ENCODE measurements at places on chromosomes 6 and 20.
A peak's percentile ranks its signal among the peaks of the same experiment; 100 is the strongest.

DNA sequence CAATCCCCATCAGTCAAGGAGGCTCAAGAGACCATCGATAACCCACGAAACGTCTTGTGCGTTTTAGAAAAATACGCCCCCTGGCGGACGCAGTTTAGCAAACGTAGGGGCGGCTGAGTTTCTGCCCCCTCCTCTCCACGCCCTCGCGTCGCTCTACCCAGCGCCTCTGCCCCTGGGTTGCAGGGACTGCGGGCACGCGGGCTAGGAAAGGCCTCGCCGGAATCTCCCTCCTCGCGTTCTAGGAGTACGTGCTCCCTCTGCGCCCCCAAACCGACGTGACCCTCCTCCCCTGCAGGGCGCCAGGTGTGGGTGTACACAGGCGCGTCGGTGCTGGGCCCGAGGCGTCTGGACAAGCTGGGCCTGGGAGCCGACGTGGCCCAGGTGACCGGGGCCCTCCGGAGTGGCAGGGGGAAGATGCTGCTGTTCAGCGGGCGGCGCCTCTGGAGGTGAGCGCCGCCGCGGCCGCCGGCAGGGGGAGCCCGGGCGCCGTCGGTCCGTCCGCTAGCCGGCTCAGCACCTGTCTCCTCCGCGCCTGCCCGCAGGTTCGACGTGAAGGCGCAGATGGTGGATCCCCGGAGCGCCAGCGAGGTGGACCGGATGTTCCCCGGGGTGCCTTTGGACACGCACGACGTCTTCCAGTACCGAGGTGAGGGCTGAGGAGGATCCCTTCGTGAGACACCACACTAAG is 5.3 kb downstream of the MMP9 start:
- peak; percentile 42 for DNase-seq

DNA sequence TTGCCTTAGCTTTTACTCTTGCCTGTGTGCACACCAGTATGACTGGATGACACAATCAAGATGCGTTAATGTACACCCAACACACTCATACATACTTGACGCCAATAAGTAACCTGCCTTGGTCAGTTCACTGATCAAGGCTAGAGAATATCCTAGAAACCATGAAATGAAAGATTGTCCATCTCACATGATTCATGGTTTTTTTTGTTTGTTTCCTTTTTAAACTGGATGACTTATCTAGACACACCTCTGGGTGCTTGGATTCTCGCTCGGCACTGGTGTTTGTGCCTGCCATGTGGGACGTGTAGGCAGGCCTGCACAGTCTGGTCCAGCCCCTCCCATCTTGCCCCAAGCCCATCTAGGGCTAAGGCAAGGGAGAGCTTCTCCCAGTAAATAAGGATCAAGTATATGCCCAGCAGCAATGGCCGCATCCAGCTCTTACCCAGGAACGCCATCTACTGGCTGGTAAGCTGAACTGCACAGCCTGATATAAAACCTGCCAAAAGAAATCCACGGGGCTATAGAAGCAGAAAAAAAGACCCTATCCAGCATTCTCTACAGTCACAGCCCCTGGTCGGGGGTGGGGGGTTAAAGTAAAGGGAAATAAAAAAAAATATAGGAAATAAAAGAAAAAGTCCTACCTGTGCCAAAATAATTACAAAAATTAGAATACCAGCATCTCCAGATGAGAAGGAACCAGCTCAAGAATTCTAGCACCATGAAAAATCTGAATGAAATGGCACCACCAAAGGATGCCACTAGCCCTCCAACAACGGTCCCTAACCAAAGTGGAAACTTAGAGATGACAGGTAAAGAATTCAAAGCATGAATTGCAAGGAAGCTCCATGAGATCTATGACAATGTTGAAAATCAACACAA is 73.3 kb downstream of the OTOR start:
- DNase-seq = no peak

- DNase-seq = no peak
These were observed 318.0 kb downstream of the DOK5 start for GRCh38 chr20:54793291-54793992.

GRCh38 chr20:17659801-17660200 is 22.2 kb downstream of the RRBP1 start:
- no peak for DNase-seq

DNA sequence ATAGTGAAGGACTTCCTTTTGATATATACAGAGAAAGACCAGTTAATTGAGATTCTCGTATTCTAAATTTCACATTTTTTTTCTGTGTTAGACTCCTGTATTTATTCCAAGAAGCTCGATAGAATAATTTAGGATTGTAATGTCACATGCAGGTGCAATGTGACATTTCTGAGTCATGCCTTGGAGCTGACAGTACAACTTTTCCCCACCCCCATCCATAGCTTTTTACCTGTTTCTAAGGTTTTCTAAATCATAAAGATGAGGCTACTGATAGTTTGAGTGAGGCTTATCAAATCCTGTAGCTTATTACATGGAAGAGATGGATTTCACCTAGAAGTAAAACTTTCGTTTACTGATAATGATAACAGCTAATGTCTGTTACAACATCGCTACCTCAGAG is 37.6 kb downstream of the FLRT3 start:
- no peak for DNase-seq

DNA sequence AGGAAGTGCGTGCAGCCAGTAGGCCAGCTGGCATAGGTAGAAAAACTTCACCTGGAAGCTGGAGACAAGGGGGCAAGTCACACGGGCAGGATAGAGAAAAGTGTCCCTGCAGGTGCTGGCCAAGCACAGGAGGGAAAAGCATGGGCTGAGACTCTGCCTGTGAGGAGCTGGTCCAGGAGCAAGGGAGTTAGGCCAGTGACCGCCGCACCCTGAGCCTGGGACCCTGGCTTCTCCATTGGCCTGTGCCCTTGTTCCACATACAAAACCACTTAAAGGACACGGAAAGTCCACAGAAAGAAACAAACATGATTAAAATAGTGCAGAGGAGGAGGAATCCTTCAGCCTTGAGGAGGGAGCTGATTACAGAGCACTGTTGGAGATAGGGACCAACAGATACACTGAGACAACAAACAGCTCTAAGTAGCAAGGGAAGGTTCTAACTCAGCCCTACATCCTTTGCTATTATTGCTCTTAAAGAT is 68.6 kb downstream of the TRAM2 start:
- no peak for DNase-seq

GRCh38 chr20:49343246-49343645 is 65.4 kb upstream of the ZNFX1 start:
- DNase-seq = no peak

- no peak for DNase-seq
These were observed 1.4 kb upstream of the KCNK5 start for GRCh38 chr6:39230654-39231035.

DNA sequence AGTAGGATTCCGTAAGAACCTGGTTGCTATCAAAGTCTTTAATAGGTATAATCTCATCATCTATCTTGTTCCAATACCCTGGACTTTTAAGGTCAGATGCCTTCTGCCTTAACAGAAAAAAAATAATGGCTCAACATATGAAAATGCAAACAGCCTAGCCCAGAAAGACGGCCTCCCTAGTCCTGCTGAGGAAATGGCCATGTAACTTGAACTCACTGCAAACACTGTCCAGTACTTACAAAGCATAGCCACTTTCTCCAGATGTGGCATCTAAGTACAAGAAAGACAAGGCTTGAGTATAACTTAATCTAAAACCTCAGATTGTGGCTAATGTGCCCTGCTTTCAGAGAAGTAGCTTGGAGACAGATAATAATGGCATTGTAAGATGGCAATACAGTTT is 26.5 kb downstream of the FASTKD5 start:
- no peak for DNase-seq

DNA sequence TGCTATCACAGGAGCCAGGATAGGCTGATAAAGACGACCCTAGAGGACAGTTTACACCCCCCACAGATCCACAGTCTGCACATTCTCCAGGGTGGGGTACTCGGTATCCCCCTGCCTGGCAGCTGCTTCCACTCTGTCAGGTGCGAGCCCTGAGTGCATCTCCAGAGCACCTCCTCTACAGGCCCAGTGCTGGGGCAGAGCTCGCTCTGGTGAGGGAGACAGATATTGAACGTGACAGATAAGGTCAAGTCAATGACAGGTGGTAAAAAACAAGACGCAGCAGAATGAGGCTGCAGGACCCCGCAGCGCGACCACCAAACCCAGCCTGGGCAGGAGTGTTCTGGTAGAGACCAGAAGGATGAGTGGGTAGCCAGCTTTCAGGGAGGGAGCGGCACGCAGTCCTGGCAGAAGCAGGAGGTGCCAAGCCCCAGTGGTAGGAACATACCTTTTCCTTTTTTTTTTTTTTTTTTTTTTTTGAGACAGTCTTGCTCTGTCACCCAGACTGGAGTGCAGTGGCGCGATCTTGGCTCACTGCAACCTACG is 12.4 kb upstream of the MYL9 start:
- DNase-seq = no peak

- DNase-seq = no peak
These were observed 10.5 kb upstream of the FAM83C start for GRCh38 chr20:35302421-35303335.

- no peak for DNase-seq
These were observed 5.5 kb downstream of the CPXM1 start for GRCh38 chr20:2794866-2795447.

DNA sequence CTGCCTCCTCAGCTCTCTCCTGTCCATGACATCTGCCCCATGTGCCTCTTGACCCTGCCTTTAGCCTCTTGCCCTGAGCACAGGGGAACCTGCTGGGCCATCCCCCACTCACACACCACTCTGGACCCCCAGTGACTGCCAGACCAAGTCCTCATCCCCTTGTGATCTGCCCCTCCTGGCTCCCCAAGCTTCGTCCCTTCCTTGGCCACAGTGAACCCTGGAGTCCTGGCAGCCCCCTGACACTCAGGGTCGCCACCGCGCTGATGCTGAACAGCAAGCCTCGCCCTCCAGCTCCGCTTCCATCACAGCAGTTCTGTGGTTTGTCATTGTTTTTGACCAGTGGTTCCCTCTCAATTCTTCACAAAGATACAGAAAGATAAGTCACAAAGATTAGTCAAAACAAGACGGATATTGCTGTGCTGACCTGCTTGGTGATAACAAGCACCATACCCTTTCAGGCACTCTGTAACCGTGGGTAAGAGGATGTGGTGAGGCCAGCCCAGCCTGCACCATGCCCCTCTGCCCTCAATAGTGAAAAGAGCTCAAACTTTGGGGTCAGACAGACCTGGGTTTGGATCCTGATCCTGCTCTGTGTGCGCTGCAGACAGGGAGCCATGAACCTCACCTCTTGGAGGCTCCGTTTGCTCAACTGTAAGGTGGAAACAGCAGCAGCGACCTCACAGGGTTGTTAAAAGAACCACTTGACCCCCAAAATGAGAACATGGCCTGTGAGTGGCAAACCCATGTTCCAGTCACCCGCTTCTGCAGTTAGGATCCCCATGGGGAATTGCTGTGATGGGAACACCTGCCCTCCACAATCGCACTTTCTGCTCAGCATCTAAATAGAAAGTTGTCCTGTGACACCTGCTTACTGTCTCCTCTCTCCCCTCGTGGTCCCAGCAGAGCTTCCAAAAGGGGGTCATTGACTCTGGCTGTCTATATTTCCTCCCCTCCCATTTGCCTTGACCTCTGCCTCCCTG is 114.5 kb downstream of the TOX2 start:
- DNase-seq = no peak

DNA sequence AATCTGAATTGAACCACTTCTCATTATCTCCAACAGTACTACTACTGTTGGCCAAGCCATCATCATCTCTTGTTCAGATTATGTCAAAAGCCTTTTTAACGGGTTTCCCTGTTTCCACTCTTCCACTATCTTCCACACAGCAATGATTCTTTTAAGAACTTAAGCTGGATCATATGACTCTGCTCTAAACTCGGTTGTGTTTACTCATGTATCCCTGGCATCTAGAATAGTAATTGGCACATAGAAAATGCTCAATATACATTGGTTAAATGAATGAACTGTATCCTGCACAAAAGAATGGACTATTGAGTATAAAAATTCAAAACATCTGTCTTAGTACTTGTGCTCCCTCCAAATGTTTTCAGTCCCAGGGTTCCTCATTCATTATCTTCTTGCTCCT is 2.8 kb upstream of the COX7A2 start:
- no peak for DNase-seq

DNA sequence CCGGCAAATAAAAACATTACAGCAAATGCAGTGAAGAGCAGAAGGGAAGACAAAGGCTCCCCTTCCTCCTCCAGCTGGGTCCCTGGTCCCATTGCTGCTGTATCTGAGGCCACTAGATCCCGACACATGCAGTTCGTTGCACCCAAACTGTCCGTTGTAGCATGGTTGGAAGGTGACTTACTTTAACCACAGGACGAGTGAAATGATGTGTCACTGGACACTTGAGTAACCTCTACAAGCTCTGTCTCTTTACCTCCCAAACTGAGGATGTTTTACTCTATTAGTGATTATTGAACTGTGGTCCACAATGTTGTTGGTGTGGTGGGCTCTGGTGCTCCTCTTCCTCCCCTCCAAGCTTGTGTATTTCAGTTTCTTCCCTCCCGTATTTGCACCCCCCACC is 46.2 kb upstream of the ARMH2 start:
- DNase-seq = no peak

DNA sequence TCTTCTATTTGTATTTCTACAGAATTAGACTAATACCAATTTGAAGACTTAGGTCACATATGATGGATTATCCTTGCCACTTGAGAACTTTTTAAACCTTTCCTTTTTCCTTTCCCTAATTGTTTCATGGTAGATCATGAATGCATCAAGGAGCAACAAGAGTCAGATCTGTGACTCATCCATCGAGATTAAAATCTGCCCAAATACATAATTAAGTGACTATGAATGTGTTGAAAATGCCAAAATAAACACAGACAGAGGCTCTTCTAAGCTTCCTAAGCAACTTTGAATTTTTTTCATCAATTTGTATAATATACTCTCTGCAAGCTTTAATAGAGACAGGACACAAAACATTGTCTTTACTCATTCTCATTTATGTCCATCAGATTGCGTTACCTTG is 23.5 kb upstream of the HTR1E start:
- no peak for DNase-seq

DNA sequence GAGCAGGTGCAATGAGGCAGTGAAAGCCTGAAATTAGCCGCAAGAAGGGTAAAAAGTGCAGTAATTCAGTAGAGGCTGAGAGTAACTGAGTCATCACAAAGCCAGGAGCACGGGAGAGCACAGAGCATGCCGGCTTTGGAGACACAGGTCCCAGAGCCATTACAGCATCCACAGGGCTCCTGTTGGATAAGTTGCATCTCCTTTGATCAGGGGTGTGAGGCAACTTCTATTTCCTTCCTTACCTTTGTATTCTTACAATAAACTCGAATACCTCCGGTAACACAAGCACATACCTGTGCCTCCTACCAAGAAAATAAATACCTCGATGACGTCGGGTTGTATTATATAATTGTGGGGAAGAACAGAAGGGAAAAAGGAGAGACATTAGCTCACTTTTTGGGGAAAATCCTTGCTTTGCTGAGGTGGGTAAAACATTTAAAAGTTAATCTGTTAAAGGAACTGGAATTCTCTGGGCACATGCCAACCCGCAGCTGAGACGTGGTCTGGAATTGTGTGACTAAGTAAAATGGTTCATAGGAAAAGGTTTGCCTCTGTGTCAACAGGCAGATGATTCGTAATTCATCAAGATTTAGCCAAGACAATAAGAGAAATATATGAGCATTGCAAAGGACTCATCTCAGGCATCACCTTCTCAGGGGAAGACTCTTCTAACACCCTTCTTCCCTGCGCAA is 360.7 kb upstream of the ZFP64 start:
- no peak for DNase-seq
